Activated T-cell treated with anti-CD3 and anti-CD28 coated beads for 1 hour (primary cell): ENCODE measurements at places on chromosomes 5 and 9.

DNA sequence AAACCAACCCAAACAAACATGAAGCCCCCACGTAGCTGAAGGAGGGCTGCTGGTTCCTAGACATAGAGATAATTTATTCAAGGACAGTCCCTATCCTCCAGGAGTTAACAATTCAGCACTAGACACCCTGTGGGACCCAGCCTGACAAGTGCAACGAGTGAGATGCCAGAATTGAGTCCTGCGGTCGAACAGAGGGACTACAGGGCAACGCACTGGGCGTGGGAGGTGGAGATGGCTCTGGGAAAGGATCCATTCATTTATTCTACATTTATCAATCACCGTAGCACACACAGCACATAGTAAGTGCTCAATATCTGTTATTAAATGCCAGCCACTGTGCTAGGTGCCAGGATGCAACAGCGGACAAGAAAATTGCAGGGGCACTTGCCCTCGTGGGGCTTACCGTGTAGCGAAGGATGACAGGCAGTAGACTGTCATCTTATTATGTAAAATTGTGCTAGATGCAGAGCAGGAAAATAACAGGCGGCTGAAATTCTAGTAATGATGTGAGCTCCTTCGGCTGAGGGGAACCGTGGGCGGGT is 855 bp upstream of the ARHGAP26 start:
- DNase-seq: no peak

DNA sequence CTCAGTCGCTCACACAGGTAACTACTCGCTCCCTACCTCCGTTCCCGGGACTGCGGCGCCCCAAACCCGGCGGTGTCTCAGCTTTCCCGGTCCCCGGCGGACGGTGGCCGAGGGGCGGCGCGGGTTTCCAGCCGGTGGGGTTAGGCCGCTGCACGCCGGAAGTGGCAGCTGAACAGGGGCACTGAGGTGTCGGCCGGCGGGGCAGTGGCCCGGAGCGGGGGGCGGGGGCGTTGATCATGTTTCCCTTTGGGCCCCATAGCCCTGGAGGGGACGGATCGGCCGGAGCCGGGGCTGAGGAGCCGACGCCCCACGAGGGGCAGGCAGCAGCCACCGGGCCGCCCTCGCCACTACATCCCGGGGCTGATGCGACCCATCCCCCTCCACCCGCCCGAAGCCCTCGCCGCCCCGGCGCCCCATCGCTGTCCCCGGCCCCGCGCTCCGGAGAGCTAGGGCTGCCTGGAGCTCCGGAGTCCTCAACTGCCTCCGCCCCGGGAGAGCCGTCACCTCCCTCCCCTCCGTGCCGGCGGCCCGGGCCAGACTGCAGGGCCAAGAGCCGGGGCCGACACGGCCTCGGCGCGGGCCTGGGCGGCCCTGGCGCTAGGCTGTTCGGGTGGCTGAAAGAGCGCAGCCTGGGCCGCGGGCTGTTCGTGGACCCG is at the start of gene DCAF10:
Gene DCAF10 (plus strand): TSS at position 167 of the 656 bp plus-strand sequence. CDS start 70 bp downstream, at position 237.
- DNase-seq: peak; percentile 80

- no peak for DNase-seq
Observed at GRCh38 chr5:74647096-74647495, 6.6 kb upstream of the ENC1 start.

GRCh38 chr5:65481171-65481581 is 544 bp downstream of the ADAMTS6 start:
- no peak for DNase-seq

DNA sequence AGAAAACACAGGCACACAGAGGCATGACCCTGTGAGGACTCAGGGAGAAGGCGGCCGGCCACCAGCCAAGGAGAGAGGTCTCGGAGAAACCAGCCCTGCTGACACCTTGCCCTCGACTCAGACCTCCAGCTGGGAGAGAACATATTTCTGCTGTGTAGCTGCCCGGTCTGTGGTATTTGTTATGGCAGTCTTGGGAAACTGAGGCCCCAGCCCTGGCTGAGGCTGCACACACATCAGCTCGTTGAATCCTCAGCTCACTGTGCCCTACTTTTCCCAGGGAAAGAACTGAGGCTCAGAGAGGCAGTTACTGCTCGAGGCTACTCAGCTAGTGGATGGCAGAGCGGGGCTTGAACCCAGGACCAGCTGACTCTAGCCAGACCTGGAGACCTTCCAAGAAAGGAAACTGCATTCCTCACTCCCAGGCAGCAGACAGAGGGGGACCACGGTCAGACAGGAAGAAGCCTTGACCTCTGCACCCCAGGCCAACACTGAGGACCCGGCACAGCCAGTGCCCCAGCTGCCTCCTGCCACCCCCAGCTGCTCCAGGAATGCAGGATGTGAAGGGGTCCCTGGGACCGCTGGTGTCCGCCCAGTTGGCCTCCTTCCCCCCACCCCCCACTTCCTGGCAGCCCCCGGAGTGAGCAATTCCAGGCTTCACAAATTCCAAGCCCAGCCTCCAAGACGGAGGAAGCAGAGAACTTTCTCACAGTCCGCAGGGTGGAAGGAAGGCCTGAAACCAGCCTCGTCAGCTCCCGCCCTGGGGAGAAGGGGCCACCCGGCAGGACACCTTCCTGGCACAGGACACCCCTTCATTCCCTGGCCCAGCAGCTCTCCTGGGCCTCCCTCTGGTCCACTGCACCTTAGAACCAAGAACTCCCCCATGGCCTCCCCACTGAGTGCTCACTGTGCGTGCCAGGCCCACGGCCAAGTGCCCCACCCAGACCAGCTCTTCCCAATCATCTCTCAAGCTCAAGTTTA is 69.9 kb downstream of the LRSAM1 start:
- DNase-seq: no peak

DNA sequence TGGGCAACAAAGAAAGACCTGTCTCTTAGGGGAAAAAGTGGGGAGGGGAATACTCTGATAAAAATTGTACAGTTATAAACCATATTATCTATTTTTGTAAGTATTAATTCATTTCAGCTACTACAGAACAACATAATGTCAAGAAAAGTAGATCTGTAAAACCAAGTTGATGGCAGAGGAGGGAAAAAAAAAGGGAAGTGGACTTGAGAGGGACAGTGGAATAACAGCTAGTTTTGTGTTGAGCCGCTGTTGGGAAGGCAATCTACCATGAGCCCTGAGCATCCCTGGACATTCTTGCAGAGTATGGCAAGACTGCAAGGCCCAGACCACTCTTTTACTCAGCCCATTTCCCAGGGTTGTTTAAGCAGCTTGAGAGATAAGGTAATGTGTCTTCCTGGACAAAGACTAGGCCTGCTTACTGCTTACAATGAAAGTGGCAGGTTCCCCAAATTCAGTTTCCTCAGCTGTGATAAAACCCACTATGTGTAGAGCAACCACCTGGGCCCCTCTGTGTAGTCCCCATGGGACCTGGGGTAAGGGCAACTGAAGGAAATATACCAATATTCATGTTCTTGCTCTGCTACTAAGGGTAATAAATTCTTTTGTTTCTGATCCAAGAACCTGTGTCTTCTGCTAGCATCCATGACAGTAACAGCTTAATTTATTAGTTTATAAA is 25.0 kb downstream of the CEP120 start:
- no peak for DNase-seq

DNA sequence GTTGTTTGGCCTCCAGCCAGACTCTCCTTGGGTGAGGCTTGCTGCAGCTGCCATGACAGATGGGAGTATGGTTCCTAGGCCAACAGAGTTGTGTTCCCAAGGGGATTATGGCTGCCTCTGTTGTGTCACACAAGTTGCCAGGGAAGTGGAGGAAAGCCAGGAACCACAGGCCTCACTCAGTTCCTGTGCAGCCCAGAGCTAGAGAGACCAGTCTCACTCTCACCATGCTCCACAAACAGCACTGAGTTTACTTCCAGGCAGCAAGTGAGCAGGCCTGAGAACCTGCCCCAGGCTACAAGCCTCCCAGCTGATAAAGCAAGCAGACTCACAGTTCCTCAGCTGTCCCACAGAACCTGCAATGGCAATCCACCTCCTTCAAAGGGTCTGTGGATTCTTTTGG is 273.6 kb upstream of the TAS2R1 start:
- no peak for DNase-seq

- DNase-seq: no peak
Observed at GRCh38 chr5:148952097-148952867, 110.6 kb downstream of the SH3TC2 start.

DNA sequence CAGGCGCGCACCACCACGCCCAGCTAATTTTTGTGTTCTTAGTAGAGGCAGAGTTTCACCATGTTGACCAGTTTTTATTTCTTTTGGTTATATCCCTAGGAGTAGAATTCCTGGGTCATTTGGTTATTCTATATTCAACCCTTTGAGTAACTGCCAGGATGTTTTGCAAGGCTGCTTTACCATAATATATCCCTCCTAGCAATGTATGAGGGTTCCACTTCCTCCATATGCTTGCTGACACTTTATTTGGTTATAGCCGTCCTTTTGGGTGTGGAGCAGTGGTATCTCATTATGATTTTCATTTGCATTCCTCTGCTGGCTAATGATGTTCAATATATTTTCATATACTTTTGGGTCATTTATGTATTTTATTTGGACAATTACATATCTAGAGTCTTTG is 81.2 kb downstream of the RAB24 start:
- no peak for DNase-seq

DNA sequence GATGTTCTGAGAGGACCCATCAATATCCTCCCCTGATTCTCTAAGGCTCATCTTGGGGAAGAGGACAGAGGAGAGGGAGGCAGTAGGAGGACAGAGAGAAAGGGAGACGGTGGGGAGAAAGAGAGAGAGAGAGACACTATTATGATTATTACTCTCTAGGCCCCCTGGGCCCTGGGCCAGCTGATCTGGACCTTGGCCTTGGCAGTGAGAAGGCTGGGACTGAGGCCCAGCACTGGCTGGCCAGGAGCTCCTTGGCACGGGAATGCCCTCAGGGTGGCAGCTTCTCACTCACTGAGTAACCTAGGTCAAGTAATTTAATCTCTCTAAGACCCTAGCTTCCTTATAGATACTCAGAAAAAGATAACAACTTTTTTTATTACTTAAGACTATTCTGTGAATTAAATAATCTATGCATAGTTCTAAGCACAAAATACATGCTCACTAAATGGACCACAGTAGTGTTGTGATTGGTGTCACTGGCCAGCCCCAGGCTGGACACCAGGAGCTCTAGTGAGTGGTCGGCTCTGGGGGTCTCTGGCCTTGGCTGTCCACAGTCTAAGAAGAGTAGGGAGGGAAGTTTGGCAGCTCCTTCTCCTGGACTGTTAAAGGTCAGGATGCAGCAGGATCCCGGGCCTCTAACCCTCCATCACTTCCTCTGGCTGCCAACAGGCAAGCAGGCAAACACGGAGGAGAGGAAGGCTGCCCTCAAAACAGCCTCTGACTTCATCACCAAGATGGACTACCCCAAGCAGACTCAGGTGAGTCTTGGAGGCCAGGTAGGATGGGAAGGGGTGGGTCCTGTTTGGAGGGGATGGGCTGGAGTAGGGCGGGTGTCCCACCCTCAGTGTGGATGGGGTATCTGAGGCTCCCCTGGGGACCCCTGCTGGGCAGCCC is 50.0 kb downstream of the GSN start:
- DNase-seq: no peak

GRCh38 chr5:146073239-146073900 is 32.0 kb downstream of the PLAC8L1 start:
- no peak for DNase-seq

DNA sequence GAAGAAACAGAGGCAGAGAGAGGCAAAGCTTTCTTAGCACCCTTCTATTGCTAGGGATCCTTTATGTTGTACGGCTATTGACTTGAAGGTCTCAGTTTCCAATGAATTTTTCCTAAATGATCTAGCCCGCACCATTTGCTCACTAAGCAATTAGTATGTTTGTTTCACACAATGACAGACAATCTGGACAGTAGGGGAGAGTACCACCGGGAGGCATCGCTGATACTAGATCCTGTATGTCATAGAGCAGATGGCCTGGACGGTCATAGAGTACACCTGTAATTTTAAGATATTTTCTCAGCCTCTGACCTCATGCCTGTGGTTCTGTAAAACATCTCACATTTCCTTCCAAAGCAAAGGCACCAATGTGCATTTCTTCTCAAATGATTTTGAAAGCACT is 194.3 kb downstream of the TLE4 start:
- DNase-seq: no peak

DNA sequence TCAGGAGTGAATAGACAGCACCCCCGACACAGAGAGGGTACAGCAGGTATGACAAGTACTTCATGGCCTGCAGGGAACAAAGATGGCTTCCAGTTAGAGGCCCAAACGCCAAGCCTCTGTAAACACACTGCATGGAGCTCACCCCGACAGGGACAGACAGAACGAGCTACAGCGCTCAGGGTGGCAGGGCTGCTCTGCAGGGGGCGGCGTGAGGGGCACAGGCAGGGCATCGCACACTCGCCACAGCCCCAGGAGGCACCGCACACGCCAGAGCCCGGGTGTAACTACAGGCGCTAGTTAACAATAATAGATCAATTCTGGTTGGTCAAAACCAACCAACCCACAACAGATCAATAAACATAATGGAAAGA is 21.1 kb downstream of the CLPTM1L start:
- no peak for DNase-seq

DNA sequence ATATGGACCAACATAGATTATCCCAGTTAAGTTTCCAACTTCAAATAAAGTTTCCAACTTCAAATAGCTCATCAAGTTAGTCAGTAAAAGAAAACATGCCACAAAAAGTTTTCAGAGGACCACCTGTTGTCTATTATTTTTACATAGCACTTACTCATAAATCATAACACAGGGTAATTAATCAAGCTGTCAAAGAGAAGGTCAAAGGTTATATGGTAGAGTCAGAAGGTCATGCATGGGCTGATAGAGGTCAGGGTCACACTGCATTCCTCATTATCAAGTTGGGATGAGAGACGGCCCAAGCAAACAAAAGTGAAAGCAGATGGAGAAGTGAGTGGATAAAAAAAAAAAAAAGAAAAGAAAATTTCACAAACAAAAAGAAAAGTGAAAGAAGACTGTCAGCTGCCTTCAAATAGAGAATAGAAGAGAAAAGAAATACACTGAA is 145.5 kb upstream of the POU5F2 start:
- DNase-seq: no peak

DNA sequence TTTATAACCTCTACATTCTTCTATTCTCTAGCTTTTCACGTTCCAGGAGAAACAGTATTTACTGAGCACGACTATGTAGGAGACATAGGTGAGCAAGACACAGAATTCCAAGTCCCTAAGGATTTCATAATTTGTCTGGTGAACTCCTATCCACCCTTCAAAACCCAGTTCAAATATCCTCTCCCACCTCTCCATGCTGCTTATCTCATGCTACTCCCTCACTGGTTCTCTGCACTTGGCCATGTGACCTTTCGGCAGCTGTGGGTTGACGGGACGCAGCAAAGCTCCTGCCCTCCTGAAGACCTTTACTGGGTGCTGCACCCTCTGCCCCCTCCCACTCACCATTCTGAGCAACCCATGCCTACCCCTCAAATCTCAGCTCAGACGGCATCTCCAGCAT is 173.2 kb downstream of the RGS3 start:
- DNase-seq: no peak
